ENCODE measurements at places on chromosomes 7 and 10.

- no peak for DNase-seq
Measured at GRCh38 chr10:91700273-91700672, 67.4 kb upstream of the PPP1R3C start.

- no peak for DNase-seq
Measured at GRCh38 chr7:128194533-128195282, 46.4 kb upstream of the LEP start.

GRCh38 chr7:128879939-128880746 is 17.5 kb downstream of the ATP6V1F start:
- peak; percentile 82 for DNase-seq

DNA sequence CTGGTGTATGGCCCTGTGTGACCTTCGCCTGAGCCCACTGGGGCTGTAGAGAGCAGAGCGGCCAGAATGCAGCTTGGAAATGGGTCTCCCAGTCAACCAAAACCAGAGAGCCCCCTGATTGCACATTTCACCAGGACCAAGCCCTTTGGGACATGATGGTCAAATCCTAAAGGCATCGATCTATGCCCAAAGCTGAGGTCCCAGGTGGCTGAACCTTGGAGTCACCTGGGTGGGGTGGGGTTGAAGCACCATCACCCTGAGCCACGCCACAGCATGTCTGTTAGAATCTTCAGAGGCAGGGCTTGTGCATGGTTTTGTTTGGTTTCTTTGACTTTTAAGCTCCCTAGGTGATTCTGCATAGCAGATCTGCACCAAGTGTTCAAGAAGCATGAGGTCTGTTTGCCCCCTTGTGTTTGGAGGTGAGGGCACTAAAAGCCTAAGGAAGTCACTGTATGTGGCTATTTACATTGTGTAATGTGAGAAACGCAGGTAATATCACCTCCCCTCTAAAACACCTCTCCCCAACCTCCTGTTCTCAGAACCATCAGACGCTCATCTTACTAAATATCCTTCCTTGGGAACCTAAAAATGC is 9.6 kb downstream of the PKD1L1 start:
- DNase-seq = peak; percentile 25

DNA sequence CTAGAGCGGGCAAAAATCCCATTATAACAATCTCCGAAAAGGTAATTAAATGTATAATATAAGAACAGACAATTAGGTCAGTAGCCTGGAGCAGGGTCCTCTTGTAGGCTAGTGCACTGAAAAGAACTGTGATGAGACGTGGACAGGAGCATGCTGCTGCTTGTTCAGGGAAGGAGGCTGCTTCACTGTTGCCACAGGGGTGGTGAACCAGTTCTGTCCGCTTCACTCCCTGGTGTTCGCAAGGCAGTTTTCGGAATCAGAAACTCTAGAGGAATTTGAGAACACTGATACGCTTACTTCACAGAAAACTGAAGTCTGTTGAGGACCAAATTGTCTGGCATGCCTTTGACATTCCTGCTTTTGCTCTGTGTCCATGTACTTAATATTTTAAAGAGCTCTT is 17.4 kb downstream of the ZNRF2 start:
- no peak for DNase-seq

DNA sequence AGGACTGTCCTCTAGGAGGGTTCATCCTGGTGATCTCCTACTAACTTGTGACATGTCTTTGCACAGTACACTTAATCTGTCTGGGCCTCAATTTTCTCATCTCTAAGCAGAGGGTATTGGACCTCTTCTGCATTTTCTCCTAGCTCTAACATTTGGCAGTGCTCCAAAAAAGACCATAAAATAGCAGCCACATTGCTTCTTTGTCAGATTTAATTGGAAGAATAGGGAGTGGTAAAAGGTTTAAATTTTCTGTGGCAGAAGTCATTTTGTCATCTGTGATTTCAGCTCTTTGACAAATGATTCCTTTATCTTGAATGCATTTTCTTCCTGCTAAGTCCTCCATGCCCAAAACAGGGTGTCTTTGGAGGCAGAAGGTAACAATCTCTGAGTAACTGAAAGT is 289.9 kb upstream of the LRGUK start:
- DNase-seq = no peak

- no peak for DNase-seq
Measured at GRCh38 chr10:114087655-114088054, 44.0 kb downstream of the ADRB1 start.

- peak; percentile 51 for DNase-seq
Measured at GRCh38 chr7:126727930-126728391, 524.8 kb downstream of the GRM8 start.

GRCh38 chr10:79020015-79020491 is 48.7 kb upstream of the ZMIZ1 start:
- no peak for DNase-seq

DNA sequence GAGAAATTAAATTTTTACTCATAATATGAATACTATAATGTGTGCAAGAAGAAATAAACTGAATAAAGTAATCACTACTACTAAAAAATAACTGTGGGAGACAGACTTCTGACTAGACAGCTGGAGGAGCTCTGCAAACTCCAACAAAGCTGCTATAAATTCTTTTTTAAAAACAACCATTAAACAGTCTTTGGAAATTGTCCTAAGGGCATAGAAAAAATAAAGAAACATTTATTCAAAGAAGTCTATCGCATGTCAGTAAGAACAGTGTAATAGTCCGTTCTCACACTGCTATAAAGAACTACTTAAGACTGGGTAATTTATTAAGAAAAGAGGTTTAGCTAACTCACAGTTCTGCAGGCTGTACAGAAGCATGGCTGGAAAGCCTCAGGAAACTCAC is 56.0 kb downstream of the ZPBP start:
- DNase-seq = no peak

GRCh38 chr10:13360587-13360986 is 12.5 kb upstream of the SEPHS1 start:
- DNase-seq = no peak

GRCh38 chr10:120995768-120996167 is 144.6 kb downstream of the WDR11 start:
- DNase-seq = no peak

DNA sequence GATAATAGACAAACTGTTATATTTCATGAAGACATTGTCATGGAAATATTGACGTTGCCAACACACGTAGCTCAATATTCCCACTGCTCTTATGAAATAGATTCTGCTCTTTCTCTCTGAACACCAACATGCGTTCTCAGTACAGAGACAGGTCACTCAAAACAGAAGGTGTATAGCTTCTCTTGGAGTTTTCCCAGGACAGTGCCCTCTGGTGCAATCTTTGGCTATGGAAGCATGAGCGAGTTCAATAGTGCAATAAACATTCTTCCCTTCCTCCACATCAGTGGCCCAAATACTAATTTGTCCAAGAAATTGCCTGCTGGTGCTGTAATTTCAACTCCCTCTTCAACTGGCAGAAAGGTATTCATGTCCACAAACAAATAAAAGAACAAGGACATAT is 145.3 kb downstream of the MAGI2 start:
- DNase-seq = peak; percentile 51

DNA sequence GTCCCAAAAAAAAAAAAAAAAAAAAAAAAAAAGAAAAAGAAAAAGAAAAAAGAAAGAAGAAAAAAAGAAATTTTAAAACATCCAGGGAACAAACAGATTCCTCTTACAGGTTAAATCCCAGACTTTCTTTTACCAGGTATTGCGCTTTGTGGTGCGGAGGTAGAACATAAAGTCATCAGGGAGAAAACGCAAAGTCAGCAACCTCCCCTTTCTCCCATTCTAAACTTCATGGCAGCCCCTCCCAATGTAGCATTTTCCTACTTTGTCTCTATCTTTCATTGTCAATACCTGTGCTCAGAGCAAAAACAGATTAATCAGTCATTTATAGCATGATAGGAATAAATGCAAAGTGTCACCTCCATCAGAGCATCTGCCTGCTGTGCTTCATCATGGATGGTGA is 299.7 kb downstream of the SFMBT2 start:
- DNase-seq = no peak

DNA sequence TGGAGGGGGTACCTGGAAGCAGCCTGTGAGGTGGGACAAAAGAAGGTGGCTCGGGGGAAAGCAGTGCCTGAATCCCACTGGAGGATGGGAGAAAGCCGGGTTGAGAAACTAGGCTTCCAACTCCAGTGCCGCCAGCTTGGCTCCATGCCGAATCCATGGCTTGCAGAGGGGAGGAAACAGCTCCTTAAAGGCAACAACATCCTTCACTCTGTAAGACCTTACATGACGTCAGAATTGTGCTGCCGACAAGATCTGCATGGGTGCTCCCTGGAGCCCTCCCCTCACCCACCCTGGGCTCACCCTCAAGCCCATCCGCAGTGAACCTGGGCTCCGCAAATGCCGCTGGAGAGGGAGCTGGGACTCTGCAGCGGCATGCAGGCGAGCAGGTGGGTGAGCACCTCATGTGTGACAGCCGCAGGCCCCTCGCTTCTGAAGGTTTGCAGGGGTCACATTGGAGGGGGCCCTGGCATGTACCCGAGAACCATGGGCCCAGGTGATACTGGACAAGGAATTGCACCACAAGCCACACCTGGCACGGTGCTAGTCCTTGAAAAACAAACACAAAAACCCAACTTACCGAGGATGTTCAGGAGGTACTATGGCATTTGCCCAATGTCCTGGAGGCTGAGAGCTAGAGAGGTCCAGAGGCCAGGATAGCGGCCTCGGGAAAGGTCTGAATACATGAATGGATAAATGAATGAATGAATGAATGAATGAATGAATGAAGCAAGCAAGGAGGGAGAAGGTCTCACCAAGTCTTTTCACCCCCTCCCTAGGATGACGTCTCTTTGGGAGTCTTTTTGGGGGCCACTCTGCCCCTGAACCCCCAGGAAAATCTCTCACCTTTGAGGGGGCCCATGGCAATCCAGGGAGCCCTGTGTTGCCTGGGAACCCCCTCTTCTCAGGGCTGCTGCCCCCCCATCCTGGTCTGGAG is 238.6 kb upstream of the SHH start:
- DNase-seq = no peak

GRCh38 chr7:1103009-1103788 is 15.3 kb downstream of the GPER1 start:
- no peak for DNase-seq

- no peak for DNase-seq
Measured at GRCh38 chr10:102696736-102697135, 17.5 kb downstream of the ARL3 start.
